ENCODE measurements at places on chromosomes 7 and 10. TPM values are rescaled to one million over a fixed set of nuclear protein-coding genes. Genes with fewer than 3 reads are reported as not detected.

- no peak for DNase-seq
Measured at GRCh38 chr7:117202511-117202910, 120.3 kb downstream of the WNT2 start.

DNA sequence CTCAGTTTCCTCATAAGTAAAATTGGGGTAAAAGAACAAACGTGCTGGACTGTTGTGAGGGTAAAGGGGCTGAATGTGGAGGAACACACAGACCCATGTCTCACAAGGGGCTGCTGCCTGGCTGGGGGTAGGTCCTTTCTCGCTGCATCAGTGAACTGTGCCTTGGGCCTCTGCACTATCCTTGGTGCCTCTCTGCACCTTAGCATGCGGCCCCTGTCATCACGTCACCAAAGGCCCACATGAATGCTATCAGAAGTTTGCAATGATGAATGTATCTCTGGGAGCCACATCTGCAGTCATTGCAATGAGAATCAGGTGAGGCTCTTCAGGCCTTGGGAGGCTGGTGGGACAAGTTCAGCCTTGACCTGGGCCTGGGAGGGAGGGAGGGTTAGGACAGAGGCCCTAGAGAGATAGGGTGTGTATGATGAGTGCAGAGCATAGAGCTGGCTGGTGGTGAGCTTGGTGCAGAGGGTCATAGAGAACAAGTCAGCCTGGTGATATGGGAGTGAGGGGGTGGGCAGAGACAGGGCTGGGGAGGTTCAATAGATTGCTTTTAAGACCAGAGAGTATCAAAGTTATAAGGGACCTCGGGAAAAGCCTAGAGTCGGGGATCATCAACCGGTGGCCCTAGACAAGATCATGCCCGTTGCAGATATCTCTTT lies 308.4 kb downstream of the RPS24 start:
- DNase-seq = no peak

DNA sequence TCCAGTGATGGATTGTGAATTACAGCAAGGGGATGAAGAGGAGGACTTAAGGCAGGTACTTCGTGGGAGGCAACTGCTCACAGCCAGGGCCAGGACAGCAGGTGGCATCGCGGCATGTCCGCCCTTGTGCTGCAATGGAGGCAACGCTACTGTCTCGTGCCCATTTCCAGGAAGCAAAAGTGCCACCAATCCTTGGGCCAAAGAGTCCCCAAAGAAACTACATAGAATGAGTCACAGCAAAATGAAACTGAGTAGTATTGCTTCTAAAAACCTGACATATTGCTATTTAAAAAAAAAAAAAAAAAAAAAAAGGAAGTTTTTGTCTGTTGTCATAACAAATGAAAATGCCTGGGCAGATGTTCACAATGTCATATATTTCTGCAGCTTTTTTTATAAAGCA lies 46.6 kb downstream of the RSU1 start:
- DNase-seq = no peak

DNA sequence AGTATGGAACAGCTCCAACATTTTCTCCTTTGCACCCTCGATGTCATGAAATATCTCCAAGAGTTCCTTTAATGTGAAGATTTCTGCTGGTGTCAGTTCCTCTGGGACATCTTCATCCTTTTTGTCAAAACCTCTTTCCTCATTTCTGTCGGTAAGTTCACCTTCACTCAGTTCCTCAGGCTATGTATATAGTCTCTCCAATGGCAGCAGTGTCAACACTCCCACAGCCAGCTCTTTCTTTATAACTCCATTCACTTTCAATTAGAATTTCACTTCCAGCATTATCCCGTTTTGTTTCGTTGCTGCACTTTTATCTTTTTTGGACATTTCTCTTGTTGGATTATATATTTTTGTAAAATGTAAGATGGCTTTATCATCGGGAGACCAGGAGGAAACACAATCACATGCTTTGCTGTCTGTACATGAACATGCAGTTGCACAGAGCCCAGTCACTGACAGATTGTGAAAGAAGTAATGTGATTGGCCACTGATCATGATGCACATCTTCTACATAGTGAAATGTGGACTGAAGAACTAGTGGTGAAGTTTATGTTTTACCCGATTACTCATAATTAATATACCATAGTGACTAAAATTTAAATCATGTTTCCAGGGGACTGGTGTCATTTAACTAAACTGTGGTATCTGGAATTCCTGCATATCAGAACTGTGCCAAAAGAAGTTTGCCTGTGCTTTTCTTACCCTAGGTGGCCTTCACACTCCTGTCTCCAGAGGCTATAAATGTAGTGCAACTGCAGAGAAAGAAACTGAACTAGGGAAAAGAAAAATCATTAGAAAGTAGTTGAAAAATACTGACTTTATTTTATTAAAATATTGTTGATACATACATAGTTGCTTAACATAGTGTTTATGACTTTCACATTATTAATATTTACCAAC lies 289.6 kb downstream of the PPP1R3A start:
- DNase-seq = no peak

DNA sequence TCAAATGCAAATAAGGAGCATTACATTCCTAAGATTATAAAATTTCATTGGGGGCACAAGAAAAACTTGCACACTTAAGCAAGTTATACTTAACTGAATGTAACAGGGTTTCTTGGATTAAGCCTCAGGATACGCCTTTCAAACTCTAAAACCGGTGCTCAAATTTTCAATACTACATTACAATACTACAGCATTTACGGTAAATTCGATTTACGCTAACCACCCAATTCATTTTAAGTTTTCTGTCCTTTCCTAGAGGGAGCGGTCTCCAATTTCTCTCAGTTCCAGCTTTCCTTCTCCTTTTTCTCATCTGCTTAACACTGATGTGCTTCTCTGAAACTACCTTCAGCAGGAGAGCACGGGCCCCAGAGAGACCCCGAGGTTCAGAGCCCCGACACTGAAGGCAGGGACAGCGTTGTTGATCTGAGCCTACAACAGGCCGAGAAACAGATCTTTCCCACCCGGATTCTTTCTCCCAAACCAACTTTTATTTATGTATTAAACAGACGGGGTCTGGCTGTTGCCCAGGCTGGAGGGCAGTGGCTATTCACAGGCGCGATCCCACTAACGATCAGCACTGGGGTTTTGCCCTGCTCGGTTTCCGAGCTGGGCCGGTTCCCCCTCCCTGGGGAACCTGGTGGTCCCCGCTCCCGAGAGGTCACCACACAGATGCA lies 798 bp downstream of the ZNF425 start:
- DNase-seq = no peak

DNA sequence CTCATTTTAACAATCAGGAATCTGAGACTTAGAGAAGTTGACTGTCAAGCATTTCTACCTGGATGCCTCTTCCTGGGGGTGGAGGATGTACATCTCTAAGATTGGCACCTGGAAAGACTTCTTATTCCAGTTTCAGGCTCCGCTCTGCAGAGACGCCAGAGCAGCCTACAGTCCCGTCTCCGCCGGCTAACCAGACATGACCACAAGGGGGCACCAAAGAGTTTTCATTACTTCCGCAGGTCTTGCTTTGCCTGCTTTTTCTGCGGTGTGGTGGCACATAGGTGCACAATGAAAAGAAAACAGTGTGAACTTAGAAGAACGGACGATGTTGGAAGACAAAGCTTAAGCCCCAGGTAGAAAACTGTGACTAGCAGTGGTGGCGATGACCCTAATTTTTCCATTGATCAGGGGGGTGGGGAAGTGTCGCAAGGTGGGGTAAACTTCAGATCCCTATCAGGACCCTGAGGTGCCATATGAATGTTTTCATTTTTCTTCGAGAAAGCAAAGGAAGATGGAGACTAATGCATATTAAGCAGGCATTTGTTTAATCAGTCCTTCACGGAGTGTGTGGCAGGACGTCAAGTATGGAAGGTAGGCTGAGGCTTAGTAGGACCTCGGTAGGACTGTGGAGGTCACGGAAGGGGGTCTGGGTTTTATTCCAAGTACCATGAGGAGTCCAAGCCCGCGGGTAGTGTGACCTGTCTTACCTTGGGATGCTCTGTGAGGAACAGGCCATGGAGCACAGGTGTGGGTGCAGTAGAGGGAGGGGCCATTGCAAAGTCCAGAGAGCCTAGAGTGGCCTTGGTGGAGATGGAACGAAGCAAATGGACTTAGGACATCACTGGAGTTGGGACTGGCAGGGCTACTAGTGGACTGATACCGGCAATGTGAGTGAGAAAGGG lies 60.1 kb upstream of the SORCS3 start:
- DNase-seq = peak; percentile 49

DNA sequence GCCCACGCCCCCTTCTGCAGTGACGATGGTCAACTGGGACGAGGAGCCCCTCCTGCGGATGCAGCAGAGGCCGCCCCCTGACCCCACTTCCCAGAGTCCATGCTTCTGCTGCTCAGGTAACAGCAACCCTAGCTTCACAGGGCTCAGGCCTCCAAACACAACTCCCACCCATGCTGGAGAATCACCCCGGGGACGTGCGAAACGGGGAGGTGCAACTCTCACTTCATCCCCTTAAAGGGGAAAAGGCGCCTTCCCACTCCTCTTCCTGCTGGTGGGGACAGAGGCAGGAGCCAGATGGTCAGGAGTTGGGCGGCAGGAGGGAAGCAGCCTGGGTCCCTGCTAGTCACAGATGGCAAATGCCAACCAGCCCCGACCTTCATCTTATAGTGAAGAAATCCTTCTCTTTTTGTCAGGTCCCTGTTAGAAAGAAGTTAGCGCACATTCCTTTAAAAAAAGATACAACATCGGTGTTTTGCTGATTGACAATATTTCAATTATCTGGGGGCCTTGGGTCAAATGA lies 155.4 kb downstream of the DIP2C start:
- no peak for DNase-seq

- no peak for DNase-seq
Measured at GRCh38 chr10:103921750-103922195, 3.8 kb upstream of the STN1 start.

- DNase-seq = no peak
Measured at GRCh38 chr7:2237109-2237602, 4.4 kb upstream of the MAD1L1 start.

- DNase-seq = no peak
Measured at GRCh38 chr7:147519062-147519461, 1071.5 kb upstream of the C7orf33 start.

DNA sequence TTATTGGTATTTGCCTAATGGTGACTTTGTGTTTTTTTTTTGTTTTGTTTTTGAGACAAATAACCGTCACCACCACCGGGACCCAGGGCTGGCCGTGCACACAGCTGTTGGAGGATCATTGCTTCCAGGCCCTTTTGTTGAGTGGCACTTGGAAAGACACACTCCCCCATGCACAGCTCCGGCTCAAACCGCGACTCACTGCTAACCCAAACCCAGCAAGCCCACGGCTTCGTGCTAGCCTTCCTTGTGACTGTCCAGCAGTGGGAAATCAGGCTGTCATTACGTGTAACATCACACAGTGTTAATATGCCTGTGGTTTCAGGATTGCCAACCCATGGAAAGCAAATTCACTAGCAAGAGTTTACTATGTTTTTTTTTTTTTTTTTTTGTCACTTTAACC lies 17.4 kb downstream of the BNIP3 start:
- DNase-seq = no peak

- no peak for DNase-seq
Measured at GRCh38 chr7:2087744-2088143, 145.0 kb downstream of the MAD1L1 start.

DNA sequence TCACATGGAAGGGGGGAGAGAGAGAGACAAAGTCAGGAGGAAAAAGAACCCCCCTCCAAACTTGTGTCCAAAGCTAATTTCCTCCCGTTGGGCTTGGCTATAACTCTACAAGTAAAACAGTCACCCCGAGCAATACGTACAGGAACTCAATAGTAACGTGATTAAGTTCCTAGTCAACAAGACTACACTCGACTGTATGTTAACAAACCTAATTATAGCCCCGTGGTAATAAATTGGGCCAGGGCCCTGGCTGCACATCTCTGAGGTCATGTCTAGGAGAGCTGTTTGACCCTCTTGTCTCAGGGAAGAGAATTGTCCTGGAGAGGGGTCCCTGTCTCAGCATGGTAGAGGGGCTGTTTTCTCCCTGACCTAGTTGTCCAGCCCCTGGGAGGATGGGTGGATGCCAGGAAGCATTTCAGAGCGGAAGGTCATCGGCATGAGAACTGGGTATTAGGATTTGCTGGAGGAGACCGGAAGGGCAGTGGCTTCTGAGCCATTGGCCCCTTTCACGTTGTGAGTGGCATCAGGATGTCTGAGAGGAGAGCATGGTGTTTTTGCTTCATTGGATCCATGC lies 60.2 kb upstream of the COMTD1 start:
- no peak for DNase-seq

GRCh38 chr10:8053446-8054243 lies 843 bp upstream of the GATA3 start:
- peak; percentile 78 for DNase-seq

DNA sequence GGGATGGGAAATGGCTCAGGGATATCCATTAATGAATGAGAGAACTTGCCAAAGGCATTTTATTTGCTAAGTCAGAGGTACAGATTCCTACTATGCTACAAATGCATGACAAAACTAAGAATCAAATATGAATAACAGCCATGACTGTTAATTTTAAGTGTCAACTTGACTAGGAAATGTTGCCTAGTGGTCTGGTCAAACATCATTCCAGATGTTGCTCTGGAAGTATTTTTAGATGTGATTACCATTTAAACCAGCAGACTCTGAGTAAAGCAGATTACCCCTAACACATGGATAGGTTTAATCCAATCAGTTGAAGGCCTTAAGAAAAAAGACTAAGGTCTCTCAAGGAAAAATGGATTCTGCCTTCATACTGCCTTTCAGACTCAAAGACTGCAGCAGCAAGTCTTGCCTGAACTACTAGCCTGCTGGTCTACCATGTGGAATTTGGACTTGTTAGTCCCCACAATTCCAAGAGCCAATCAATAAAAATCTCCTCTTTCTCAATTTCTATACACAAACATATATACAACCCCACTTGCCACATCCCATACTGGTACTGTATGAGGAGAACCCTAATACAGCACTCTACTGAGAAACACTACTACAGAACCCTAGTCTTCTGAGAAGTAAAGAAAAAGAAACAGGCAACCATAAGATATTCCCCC lies 119.1 kb downstream of the NRBF2 start:
- no peak for DNase-seq

DNA sequence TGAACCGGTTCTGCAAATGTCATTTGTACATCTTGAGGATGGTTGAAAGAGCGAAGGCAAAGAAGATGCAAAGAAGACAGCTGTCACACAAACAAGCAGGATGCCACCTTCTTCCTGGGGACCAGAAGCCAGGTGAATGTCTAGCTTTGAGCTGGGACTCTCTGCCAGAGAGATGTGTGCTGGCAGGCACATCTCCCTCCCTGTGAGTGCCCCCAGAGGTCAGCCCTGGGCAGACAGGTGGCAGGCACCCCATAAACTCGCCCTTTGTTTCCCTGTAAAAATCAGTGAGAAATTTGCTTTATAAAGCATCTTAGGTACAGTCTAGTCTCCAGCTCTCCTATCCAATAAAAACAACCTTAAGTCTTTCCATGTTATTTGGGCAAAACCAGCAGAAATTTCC lies 2.6 kb upstream of the TCERG1L start:
- no peak for DNase-seq

The HSPA12A gene
- 15.0 TPM for total RNA-seq

The SAMD9 gene
- total RNA-seq = 2.8 TPM

The GRID1 gene
- total RNA-seq = 1.6 TPM

The LAMTOR4 gene
- 100 TPM for total RNA-seq

The INPP5A gene
- total RNA-seq = 105 TPM

The FRA10AC1 gene
- total RNA-seq = 14.4 TPM

The CPED1 gene
- 33.8 TPM for total RNA-seq

The FAM13C gene
- 5.2 TPM for total RNA-seq

The PANK1 gene
- total RNA-seq = 21.4 TPM

The GLI3 gene
- 5.5 TPM for total RNA-seq

The PNLIPRP3 gene
- total RNA-seq = not detected

The BRAF gene
- total RNA-seq = 18.8 TPM
